Globus pallidus (tissue), 1 donor: ENCODE measurements at places on chromosomes 16 and 17.

- DNase-seq: no peak
Observed at GRCh38 chr17:2023692-2024571, 1.2 kb downstream of the RTN4RL1 start.

- no peak for DNase-seq
Observed at GRCh38 chr17:4986403-4986802, 1.1 kb downstream of the CAMTA2 start.

- no peak for DNase-seq
Observed at GRCh38 chr17:39640591-39641031, 3.7 kb downstream of the STARD3 start.

- no peak for DNase-seq
Observed at GRCh38 chr16:65601781-65602180, 479.9 kb upstream of the CDH11 start.

GRCh38 chr17:75641343-75641742 lies 8.1 kb downstream of the SMIM5 start:
- DNase-seq: no peak

GRCh38 chr16:30567991-30568638 lies 3.4 kb downstream of the ZNF688 start:
- no peak for DNase-seq

DNA sequence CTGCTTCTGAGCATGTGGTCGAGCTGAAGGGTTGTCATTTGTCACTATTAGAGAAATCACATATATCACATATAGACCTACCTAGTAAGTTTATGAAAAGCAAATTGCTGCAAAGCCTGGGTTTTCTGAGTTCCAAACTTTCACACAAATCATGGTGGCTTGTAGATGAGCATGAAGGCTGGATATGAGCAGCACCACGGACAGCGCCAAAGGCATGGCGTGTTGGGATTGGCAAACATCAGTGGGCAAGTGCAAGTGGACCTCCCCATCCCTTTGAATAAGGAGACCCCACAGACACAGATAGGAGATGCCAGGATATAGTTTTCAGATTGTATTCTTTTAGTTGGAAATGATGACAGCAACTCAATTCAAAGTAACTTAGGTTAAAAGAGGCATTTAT lies 77.6 kb upstream of the CACNG3 start:
- DNase-seq: no peak

DNA sequence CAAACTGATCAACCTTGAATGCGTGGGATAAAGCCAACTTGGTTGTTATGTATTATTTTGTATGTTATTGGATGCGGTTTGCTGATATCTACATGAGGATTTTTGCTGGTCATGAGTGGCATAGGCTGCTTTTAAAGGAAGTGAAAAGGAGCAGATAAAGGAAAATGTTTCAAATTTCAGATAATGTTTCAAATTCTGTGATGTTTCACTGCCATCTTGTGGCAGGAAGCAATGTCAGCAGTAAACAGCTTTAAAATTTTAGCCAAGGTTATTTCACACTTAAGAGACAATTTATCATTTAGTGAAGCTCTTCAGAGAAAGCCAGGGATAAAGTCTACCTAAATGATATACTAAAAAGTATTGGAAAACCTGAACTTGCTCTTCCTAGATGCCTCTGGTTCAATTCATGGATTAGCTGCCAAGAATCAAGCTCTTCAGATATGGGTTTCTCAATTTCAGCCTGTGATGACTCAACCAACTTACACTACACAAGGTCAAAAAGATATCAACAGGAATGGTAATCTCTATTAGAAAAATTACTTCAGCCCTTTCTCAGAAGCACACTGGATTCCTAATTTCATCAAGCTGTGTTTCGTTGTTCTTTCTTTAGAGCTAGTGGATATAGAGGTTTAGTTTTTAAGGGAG lies 136.0 kb upstream of the C17orf78 start:
- peak; percentile 7 for DNase-seq

GRCh38 chr17:68231541-68231940 lies 16.3 kb upstream of the AMZ2 start:
- DNase-seq: no peak

- DNase-seq: no peak
Observed at GRCh38 chr16:20359997-20360396, 7.5 kb upstream of the UMOD start.

- DNase-seq: no peak
Observed at GRCh38 chr17:42118545-42118944, 2.6 kb downstream of the KAT2A start.

DNA sequence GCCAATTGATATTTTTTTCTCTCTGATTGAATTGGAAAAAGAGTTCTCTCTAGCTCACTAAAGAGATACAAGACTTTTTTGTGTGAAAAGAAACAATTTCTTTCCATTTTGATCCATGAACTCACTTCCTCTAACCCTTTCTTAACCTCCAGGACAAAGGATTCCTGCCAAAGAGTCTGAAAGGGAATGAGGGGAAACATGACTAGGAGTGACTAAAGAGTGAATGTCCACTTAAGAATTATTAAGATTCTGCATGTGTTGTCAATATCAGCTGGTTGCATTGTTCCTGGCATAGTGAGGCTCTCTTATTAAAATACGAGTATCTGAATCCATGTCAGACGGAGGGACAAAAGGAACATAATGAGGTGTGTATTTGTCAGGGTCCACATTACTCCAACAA lies 344.7 kb downstream of the GRIN2A start:
- no peak for DNase-seq

- DNase-seq: no peak
Observed at GRCh38 chr16:69404275-69404805, 18.5 kb upstream of the TERF2 start.

DNA sequence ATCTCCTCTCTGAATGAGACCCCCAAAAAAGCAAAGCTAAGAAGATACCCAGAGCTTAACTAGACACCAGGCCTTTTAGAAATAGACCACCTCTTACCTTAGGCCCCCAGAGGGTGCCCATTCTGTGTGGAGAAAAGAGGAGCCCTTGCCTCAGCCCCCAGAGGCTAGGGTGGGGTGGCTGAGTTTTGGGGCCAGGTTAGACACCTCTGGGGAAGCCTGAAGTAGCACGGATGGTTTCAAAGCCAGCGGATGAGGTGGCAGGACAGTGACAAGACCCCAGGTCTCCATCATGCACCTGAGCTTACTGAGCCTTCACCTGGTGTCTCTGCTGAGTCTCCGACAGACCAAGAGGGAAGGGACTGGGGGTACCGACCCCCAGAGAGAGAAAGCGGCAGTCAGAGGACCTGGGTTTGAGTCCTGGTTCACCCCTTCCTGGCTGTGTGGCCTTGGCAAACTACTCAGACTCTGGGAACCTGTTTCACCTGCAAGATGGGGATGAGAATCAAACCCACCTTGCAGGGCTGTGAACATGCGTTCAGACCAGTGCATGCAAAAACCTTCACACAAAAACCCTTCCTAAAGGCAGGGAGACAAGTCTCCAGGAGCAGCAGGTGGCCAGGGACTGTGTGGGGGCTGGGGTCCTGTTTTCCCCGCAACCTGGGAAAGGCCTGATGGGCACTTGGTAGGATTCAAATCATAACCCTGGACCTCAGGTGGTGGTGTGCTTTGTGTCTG lies 7.7 kb downstream of the SCGB1C2 start:
- DNase-seq: no peak

DNA sequence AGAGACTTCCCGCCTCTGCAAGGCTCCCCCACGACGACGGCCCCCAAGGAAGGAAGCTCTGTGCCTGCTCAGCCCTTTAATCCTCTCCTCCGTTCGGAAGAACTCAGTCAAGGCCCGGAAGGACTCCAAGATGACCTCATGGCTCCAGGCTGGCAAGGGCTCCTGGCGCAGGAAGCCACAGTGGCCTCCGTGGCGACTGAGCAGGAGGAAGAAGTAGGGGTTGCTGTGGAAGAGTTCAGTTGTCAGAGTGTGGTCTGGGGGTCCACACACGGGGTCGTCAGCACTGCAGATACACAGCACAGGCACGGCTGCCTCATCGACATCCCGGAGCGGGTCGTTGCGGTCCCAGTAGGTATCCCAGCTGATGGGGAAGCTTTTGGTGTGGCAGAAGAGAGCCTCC lies 4.2 kb downstream of the ABHD15 start:
- no peak for DNase-seq

- no peak for DNase-seq
Observed at GRCh38 chr17:49148171-49148570, 15.6 kb downstream of the B4GALNT2 start.

GRCh38 chr17:45067637-45068036 lies 6.5 kb downstream of the NMT1 start:
- no peak for DNase-seq

GRCh38 chr17:27526604-27527002 lies 70.4 kb downstream of the KSR1 start:
- peak; percentile 56 for DNase-seq

DNA sequence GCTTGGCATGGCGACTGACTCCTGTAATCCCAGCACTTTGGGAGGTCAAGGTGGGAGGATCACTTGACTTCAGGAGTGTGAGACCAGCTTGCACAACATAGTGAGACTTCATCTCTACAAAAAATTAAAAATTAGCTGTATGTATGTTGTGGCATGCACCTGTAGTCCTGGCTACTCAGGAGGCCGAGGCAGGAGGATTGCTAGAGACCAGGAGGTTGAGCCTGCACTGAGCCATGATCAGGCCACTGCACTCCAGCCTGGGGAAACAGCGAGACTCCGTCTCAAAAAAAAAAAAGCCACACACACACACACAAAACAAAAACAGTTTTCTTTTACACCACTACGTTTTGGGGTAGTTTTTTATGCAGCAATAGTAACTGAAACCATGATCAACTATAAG lies 89.0 kb upstream of the DHX40 start:
- no peak for DNase-seq

DNA sequence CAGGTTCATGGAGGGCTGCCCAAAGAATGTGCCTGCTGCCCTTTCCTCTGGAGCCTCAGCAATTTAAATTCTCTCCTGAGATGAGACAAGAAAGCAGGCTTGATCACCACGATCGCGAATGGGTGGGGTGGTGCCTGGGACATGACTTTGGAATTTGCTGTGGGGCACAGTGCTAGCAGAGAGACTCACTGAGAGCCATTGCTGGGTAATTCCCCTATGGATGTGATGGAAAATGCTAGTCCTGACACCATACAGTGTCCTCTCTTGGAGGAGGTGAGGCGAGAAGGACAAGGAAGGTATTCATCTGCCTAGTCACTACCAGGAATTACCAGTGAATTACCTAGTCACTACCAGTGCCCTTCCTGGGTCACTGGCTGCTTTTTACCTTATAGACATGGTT lies 15.5 kb downstream of the FAM20A start:
- DNase-seq: no peak

DNA sequence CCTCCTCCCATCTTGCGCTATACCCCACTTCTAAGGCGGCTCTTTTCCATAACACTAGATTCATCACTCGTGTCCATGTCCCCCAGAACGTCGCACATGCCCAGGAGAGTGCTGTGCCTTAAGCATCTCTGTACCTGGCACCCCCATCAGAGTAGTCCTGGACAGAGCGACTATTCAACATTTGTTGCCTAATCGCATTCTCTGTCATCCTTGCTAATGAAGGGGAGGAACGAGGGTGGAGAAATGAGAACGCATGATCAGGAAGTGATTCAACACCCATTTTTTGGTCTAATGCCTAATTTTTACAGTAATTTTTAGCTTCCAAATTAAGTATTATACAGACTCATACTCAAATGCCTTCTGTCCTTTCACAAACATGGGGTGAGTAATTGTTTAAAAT lies 53.2 kb downstream of the SLC39A11 start:
- DNase-seq: no peak

DNA sequence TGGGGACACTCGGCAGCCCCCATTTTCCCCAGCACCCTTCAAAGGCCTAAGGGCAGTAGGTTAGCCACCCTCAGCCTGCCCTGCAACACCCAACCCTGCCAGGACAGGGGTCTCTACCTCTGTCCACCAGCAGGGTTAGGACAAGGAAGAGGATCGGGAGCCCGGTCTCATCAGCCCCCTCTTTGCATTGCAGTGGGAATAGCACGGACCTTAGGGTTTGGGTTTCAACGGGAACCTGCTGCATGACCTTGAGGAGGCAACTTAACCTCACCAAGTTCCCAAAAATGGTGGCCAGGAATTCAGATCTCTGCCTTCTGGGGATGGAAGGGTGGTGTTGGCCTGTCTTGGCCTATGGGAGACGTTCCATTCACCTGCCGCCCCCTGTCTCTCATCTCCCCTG lies 20.2 kb upstream of the SPPL2C start:
- DNase-seq: no peak

GRCh38 chr16:51638339-51639135 lies 487.5 kb upstream of the SALL1 start:
- no peak for DNase-seq

DNA sequence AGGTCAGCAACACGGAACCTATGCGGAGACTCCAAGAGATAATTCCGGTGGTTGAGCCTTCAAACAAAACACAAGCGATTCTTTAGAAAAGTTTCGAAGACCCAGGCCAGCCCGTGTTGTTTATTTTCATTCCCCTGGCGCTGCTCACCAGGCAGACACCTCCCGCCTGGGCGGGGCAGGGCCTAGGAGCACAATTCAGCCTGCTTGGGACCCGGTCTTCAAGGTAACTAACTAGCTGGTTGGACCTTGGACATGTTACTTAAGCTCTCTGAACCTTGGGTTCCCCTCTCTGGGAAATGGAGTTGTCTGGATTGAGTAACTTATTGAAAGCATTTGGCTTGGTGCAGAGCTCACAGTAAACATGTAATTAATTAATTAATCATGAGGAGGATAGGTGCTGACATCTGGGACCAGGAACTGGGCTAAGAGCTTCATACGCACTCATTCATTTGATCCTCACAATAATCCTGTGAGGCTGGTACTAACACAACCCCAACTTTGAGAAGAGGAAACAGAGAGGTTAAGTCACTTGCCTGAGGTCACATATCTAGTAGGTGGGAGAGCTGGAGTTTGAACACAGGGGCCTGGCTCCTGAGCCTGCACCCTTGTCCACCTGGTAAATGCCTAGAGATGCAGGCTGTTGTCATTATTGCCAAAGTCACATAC lies 125.3 kb upstream of the SMURF2 start:
- DNase-seq: no peak

- DNase-seq: no peak
Observed at GRCh38 chr16:17367036-17367435, 103.7 kb downstream of the XYLT1 start.

DNA sequence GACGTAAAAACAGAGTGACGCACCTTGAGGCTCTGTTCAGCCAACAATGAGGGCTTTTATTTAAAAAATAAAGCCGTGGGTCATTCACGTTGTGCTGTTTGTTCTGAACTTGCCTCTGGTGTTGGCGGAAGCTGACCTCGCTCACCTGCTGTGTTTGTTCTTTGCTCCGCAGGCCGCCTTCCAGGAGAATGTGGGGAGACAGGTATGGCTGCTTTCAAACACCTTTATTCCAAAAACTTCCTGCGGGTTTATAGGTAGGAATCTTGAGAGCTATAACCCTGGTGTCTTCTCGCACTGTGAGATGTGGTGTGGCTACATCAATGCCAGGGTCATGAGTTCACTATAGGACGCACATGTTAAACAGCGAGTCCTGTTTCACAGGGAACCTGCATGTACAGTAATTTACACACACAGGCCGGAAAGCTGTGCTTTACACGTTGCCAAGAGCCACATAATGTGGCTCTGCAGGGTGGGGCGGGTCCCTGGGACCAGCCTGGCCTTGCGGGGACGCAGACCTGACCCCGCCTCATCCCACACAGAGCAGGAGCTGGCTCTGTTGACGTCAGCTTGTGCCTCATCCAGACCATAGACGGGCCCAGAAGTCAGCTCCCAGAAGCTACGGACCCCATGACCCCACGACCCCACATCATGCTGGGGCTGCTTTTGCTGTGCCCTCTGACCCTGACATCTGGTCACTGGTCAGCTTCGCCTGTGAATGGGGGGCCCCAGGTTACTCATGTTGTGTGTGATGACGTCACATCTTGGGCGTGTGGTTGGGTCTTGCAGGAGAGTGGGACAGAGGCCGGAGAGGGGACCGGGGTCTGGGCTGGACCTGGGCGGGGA lies 49.9 kb upstream of the ZNF750 start:
- no peak for DNase-seq
